ENCODE measurements at places on chromosomes 12 and 14.

DNA sequence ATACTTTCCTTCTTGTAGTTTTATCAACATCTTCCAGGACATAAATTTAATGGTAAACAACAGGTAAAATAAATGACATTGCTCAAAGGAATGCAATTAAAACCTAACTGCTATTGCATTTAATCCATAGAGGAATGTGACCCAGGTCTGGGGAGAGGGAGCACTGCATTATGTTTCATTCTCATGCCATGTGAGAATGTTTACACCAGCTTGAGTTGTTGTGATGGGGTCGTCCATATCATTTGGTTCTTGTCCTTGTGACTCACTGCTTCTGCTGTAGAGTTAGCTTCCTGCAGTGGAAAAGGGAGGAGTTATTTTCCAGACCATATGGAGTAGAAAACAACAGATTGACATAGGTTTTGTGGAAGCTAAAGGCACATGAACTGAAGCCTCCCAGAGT lies 129.3 kb upstream of the PMCH start:
- no peak for DNase-seq

GRCh38 chr12:6370994-6371754 lies 4.2 kb downstream of the SCNN1A start:
- DNase-seq: no peak

- no peak for DNase-seq
Measured at GRCh38 chr12:2295941-2296461, 243.2 kb downstream of the CACNA1C start.

DNA sequence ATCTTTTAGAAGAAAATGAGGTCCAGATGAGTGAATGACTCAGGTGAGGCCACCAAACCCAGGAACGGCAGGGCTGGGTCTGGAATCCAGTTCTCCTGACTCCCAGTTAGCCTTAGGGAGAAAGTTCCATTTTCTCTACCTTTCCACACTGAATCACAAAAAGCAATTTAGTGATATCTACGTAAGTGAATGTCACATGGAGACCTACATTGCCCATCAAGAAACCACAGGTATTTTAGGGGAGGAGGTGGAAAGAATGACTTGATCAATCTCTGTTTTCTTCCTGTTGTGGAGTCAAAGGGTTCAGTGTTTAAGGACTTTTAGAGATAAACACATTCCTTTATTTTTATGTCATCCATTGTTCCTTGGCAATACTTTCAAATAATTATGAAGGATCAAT lies 106.9 kb upstream of the PTPRB start:
- no peak for DNase-seq

- DNase-seq: no peak
Measured at GRCh38 chr12:9721394-9722092, 11.4 kb downstream of the CLECL1 start.

DNA sequence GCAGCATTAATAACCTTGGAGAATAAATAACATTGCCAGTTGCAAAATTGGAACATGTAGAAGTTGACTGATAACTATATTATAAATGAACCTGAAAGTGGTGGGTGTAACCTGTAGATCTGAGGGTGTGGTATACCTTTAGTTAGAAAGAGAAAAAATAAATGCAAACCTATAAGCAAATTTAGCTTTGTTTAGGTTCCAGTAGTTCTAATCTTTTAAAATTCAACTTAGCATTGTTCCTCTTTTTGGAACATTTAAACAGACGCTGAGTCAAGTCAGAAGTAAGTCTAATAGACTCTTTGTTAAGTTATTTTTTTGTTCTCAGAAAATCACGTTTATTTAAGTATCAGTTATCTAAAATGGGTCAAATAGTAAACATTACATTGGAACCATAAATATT lies 120.0 kb downstream of the DNAI7 start:
- no peak for DNase-seq

DNA sequence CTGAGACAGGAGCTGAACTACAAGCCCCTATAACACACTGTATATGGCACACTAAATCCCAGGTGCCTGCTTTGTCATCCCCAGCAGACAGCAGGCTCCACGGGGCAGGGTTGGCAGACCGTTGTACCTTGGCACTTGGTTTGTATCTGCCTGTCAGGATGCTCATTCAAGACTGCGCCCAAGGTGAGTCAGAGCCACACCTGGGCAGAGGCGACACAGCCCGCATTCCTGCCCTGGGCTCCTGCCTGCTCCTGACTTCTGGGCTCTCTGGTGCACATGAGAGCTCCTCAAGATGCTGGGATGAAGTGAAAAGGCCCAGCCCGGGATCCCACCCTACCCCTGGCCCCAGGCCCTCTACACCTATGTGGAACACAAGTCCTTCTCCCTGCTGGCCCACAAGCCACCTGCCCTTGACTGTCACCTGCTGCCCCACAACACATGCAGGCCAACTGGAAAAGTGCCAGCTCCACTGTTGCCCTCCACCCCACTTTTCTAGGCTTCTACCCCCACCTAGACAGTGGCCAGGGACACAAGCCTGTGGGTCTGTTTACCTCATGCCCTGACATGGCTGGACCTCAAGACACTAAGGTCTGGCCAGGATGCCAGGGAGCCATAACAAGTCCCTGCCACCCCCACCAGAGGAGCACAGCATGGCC lies 30.8 kb upstream of the PNMA1 start:
- no peak for DNase-seq

DNA sequence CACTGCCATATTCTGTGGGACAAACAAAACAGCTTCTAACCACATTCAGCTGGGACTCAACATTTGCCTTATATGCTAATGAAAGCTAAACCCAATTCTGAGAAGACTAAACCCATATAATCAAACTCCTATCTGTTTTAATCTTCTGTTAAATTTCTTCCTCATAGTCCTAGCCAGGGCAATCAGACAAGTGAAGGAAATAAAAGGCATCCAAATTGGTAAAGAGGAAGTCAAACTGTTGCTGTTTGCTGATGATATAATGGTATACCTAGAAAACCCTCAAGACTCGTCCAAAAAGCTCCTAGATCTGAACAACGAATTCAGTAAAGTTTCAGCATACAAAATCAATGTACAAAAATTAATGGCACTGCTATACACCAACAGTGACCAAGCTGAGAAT lies 157.1 kb downstream of the PHLDA1 start:
- DNase-seq: peak; percentile 8

- DNase-seq: no peak
Measured at GRCh38 chr12:39392154-39392925, 50.6 kb downstream of the KIF21A start.

- no peak for DNase-seq
Measured at GRCh38 chr14:76376409-76376877, 506 bp downstream of the ESRRB start.

GRCh38 chr14:102620413-102620812 lies 28.0 kb downstream of the RCOR1 start:
- DNase-seq: no peak

GRCh38 chr14:45144658-45145057 lies 8.9 kb downstream of the FANCM start:
- DNase-seq: no peak

GRCh38 chr12:10855807-10856206 lies 6.5 kb upstream of the PRR4 start:
- DNase-seq: no peak

DNA sequence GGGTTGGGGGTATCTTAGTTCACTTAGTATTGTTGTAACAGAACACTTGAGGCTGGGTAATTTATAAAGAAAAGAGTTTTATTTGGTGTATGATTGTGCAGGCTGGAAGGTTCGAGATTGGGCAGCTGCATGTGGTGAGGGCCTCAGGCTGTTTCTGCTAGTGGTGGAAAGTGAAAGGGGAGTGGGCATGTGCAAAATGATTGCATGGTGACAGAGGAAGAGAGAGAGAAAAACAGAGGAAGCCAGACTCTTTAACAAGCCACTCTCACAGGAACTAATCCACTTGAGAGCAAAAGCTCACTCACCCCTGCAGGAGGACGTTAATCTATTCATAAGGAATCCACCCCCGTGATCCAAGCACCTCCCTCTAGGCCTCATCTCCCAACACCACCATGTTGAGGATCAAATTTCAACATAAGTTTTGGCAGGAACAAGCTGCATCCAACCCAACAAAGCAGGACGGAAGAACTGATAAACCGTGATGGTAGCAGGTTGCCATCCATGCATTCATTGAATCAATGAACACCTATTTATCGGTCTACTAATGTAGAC lies 165.0 kb upstream of the GZMB start:
- no peak for DNase-seq

GRCh38 chr14:88424573-88424972 lies 39.1 kb downstream of the SPATA7 start:
- DNase-seq: no peak

DNA sequence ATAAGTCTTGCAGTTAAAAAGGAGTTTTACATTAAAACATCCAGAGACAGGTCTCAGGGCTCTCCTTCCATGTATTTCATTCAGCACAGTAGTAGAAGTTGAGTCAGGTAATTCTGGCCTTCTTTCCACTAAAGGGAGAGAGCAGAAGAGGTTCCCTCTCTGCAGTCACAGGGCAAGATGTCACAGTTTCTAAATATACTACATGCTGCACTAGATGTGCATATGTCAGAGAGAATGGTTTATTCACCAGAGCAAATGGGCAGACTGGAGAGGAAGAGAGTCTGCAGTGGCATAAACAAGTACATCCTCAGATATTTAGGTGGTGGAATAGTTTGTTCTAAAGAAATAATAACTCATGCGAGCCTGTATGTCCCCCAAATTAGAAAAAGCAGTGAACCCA lies 132.0 kb downstream of the KICS2 start:
- DNase-seq: no peak

- peak; percentile 66 for DNase-seq
Measured at GRCh38 chr14:54566410-54567223, at the start of gene SAMD4A. SAMD4A (plus strand) TSS chr14:54567128; CDS start chr14:54567917, 789 bp downstream.
